ENCODE measurements at places on chromosomes 2 and 18. TPM values are rescaled to one million over a fixed set of nuclear protein-coding genes. Genes with fewer than 3 reads are reported as not detected.

GRCh38 chr18:4068552-4069158 is 386.5 kb downstream of the DLGAP1 start:
- no peaks in the 10 kb centered on the region for H3K4me1 ChIP-seq
- peak; percentile 71 for DNase-seq

DNA sequence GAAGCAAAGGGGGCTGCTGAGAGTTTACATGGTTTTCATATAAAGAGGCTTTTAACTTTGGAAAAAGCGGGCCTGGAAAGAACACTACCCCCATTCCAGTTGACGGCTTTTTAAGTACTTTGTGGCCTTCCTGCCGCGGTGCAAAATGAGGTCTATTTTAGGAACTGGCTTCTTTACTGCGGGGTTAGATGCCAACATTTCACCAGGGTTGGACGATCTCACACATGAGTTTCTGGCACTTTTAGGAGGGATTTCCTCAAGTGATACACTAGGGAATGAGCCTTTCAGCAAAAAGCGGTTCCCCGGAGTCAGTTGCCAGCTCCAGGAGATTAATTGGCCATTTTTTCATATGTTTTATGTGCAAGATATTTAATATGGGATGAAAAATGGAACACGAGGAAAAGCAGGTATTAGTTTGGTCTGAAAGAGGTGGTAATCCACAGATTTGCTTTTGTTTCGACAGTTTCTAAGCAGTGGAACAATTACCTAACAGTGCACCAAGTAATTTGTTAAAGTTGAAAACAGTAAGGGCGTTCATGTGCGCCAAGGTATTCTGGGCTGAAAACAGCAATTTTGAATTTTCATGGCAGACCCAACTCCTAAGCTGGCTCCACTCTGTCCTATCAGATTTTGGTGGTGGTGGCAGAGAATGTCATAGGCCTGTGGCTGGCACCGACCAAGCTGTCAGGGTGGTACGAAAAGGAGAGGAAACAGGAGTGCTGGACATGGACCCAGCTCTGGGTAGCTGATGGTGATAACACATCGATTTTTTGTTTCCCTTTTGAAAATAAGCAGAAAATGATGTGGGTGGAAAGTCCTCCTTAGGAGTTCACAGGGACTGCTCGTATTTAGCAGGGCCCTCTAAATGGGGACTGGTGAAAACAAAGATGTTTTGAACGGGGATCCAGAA is 55.6 kb upstream of the FZD5 start:
- no peaks in the 10 kb centered on the region for H3K4me1 ChIP-seq
- DNase-seq = no peak
- no peaks in the 10 kb centered on the region for H3K36me3 ChIP-seq
- no peak overlapping the region for H3K4me3 ChIP-seq
- H3K27ac ChIP-seq = no peak overlapping the region

- H3K27me3 ChIP-seq = no peaks in the 10 kb centered on the region
- H3K36me3 ChIP-seq = no peaks in the 10 kb centered on the region
- H3K4me1 ChIP-seq = peaks cover 11% of the 10 kb centered on the region
- H3K27ac ChIP-seq = no peak overlapping the region
- H3K4me3 ChIP-seq = no peak overlapping the region
Observed at GRCh38 chr2:113240915-113241911, 37.5 kb downstream of the PAX8 start.

GRCh38 chr2:238591732-238592131 is 165.0 kb downstream of the ASB1 start:
- no peaks in the 10 kb centered on the region for H3K27me3 ChIP-seq
- H3K36me3 ChIP-seq = no peaks in the 10 kb centered on the region
- H3K4me1 ChIP-seq = no peaks in the 10 kb centered on the region

GRCh38 chr18:39558658-39559057 is 1993.1 kb upstream of the CELF4 start:
- H3K4me1 ChIP-seq = no peaks in the 10 kb centered on the region
- no peak for DNase-seq
- no peak overlapping the region for H3K4me3 ChIP-seq
- no peaks in the 10 kb centered on the region for H3K36me3 ChIP-seq

DNA sequence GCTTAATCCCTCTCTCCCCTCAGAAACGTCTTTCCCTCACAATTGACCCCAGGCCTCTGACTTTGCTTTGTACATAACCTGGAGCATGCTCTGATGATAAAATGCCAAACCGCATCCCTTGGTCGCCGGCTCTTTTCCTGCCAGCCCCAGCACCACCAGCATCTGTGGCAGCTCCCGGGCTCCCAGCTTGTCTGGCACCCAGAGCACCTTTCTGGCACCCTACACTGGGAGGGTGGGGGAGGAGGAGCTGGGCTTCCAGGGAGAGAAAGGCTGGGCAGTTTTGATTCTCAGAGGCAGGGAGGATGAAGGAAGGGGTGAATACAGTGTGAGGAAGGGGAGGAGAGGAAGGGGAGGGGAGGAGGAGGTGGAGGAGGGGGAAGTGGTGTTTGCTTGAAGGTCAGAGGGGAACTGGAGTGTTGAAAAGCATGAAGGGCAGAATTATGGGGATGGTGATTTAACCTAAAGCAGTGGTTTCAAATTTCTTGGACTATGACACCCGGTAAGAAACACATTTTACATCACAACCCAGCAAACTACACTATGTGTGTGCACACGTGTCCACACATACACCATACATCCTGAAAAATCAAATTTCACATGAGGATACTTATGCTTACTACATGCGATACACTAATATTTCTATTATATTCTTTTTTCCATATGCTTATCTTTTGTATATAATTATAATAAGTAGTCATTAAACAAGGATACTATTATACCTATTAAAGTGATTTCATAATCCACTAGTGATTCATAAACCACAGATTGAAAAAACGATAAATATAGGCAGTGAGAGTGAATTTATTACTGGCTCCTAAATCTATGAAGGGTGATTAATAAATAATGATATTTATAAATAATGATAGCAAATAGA is 30.0 kb upstream of the IGFBP2 start:
- no peak for DNase-seq
- H3K4me3 ChIP-seq = no peak overlapping the region
- peaks cover 6% of the 10 kb centered on the region for H3K4me1 ChIP-seq
- H3K36me3 ChIP-seq = no peaks in the 10 kb centered on the region

DNA sequence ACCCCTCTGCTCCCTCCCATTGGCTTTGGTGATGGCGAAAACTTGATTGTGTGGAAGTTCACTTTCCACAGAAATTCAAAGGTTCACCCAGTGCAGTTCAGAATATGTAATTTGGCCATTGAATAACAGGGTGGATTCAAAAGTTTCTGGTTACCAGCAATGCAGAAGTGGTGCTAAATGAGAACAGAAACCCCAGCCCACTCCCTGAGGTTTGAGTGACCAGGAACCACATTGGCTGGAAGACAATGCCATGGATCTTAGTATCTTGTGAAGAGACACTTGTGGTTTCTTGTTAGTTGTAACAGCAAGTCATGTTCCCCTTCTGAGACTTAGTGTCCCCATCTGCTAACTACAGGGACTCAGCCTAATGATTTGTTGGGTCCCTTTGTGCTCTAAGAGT is 49.8 kb downstream of the QPCT start:
- H3K4me1 ChIP-seq = no peaks in the 10 kb centered on the region
- DNase-seq = no peak
- no peak overlapping the region for H3K4me3 ChIP-seq
- no peaks in the 10 kb centered on the region for H3K36me3 ChIP-seq
- H3K27ac ChIP-seq = no peak overlapping the region
- no peaks in the 10 kb centered on the region for H3K27me3 ChIP-seq

Gene TTLL4
- 86.0 TPM for total RNA-seq

DNA sequence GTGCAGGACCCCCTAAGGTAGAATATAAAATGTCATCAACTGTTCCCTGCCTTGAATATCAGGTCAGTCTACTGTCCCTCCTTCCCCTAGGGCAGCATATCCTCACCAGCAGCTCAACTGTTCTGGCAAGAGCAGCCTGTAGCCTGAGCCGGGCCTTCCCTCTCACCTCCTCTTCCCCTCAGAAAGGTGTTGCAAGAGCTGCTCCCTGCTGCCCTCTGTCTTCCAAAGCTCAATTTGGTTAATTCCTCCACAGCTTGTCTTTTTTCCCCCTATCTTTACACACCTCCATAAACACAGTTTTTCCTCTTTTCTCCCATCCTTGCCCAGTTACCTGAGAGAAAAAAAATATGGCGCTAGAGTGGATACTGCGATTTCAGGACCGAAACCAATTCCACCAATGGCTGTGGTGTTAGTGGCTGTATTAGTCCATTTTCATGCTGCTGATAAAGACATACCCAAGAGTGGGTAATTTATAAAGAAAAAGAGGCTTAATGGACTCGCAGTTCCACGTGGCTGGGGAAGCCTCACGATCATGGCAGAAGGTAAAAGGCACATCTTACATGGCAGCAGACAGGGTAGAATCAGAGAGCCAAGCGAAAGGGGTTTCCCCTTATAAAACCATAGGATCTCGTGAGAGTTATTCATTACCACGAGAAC is 184.7 kb downstream of the MREG start:
- peak overlapping the region; percentile 16 for H3K27ac ChIP-seq
- DNase-seq = peak; percentile 73
- H3K4me1 ChIP-seq = peaks cover 14% of the 10 kb centered on the region
- no peaks in the 10 kb centered on the region for H3K36me3 ChIP-seq
- no peak overlapping the region for H3K4me3 ChIP-seq

DNA sequence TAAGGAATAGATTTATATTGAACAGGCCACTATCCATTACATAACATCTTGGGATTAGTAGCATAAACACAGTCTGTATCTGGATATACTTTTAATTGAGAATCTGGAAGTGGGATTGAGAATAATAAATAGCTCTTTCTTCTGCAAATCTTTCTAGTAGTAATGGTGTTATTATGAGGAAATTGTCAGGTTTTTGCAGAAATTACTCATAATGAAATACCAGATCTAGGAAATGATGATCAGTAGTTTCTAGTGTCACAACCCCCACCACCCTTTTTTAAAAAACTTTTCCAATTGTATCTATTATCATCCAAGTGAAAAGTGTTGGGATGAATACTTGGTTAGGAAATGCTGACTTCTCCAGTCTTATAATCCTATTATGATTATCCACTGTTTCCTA is 18.7 kb downstream of the NBEAL1 start:
- DNase-seq = no peak
- no peak overlapping the region for H3K4me3 ChIP-seq
- no peaks in the 10 kb centered on the region for H3K27me3 ChIP-seq
- no peaks in the 10 kb centered on the region for H3K36me3 ChIP-seq

Data from testis (tissue), 5 donors.